ENCODE measurements at places on chromosomes 3 and 15.

DNA sequence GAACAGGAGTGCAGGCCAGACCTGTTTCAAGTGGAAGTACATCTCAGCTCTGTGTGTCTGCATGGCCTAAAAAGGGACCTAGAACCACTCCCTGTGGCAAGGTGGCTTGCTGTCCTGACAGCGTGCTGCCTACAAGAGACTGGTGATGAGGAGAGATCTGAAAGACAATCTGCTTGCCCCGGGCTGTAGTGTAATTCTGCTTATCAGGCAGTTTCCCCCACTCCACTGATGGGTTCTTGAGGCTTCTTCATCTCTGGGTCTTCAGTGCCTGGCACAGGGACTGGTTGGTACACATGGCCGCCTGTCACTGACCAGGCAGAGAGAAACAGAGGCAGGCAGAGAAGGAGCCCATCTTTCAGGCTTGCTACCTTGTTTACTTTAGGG, 57.6 kb downstream of the HEG1 start:
- DNase-seq: no peak

- no peak for DNase-seq
Measured at GRCh38 chr3:149314807-149315578, 18.4 kb downstream of the TM4SF18 start.

DNA sequence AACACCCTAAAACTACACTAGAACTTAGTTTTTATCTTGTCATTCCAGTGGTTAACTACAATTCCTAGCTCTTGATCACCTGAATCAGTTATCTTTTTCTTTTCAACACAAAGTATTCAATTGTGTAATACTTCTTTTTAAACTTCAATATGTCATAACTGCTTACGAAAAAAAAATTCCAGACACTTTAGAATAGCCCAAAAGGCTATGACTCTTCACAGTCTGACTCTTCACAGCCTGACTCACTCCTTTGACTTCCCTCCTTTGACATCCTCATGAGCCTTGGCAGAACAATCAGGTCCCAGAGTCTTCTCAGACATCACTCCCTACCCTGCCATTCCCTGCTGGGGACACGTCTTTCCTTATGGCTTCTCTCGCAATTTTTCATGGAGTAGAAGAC, 727.1 kb downstream of the ROBO1 start:
- no peak for DNase-seq

DNA sequence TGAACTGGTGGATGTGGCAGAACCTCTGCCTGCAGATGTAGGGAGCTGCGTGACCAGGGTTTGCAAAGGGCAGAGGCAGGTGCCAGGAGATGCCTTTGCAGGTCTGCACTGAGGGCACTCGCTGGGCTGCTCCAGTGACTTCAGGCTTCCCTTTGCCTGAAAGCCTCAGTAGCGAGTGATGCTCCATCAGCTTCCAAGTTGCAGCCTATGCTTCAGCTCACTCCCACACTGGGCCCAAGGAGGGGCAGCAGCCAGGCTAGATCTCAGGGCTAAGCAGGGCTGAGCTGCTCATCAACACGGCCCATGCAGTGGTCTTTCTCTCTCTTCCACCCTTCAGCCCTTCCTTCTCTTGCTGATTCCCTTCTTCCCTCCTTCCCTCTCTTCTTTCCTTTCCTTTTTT, 78.3 kb upstream of the RGMA start:
- DNase-seq: no peak
